ENCODE measurements at places on chromosomes 4 and X.

DNA sequence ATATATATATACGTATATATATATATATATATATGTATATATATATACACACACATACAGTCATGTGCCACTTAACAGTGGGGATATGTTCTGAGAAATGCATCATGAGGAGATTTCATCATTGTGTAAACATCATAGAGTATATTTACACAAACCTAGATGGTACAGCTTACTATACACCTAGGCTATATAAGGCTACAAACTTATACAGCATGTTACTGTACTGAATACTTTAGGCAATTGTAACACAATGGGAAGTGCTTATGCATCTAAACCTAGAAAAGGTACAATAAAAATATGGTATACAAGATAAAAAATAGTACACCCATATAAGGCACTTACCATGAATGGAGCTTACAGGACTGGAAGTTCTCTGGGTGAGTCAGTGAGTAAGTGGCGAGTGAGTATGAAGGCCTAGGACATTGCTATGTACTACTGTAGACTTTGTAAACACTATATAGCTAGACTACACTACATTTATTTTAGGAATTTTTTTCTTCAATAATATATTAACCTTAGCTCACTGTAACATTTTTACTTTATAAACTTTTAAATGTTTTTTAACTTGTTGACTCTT is 13.2 kb upstream of the CCSER1 start:
- no peak for DNase-seq

- no peak for DNase-seq
These were observed 43.1 kb upstream of the FHDC1 start for GRCh38 chr4:152892974-152893373.

GRCh38 chrX:9055354-9055753 is 21.4 kb upstream of the FAM9B start:
- no peak for DNase-seq

GRCh38 chr4:141132709-141133145 is 542 bp downstream of the RNF150 start:
- peak; percentile 44 for DNase-seq

DNA sequence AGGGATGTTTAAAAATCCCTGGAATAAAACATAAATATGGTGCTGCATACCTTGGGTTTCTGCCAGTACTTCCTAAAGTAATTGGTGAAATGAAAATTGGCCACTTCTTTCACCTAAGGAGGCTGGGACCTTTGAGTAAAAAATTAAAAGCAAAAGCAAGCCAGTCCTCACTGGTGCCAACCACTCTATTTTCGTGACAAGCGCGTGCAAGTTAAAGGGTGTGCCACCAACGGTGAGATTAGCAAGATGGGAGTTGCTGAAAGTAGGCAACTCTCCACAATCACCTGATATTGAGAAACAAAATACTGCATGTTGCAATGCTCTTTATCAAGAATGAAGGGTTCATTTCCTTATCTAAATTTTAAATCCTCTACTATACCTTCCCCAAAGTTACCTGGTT is 19.7 kb upstream of the RTL9 start:
- DNase-seq, result no peak

DNA sequence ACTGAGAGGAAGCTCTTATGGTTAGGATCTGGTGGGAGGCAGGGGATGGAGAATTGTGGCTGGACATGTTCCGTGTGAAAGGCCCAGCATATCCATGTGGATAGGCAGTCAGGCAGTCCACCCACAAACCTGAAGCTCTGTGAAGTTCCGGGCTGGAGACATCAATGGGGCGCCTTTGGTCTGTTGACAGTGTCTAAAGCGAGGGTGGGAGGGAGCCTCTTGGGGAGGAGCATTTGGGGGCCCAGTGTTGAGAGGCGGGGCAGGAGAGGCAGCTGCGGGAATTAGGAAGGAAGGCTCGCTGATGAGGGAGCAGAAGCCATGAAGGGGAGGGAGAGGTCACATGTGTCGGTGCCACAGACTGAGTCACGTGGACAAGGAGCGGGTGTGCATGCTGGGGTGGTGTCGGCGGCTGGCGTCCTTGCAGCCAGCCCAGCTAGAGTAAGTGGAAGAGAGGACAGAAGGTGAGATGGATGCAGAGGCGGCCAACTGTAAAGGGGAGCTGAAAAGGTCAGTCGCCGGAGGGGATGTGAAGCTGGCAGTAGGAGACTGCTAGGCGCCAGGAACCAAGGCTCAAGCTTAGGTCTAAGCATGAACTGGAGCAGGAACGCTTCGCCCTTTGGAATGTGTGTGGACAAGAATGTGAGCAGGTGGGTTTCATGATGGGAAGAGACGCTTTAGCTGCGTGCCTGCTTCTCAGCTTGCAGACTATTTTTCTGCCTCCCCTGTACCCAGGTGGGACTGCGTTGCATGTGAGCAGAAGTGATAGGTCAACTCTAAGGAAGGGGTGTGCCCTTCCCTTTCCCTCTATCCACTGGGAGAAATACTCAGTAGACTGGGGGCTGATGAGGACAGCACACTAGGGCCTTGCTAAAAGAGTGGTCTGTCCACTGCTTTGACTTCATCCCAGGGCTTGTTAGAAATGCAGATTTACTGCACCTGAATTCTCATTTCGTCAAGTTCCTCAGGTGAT is 44.0 kb upstream of the TLR2 start:
- DNase-seq, result no peak

GRCh38 chr4:81723019-81723884 is 251.5 kb upstream of the RASGEF1B start:
- DNase-seq, result no peak

GRCh38 chr4:170109586-170110284 is 20.0 kb upstream of the AADAT start:
- peak; percentile 81 for DNase-seq

DNA sequence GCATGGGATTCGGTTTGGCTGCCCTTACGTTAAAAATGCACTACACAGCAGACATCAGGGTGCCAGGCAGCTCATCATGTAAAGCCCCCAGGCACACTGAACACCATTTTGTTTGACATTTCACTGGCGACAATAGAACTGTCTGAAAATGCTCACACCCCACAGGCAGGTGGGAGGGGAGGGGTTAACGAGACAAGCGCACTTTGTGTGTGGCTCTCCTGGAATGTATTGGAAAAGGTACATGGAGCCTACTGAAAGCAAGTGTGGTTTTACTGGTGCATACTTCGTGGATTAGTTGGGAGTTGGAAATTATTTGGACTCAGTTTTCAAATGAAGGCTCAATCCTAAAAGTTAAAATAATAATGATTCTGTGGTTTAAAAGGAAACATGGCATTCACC is 31.6 kb upstream of the PPARGC1A start:
- DNase-seq, result no peak

DNA sequence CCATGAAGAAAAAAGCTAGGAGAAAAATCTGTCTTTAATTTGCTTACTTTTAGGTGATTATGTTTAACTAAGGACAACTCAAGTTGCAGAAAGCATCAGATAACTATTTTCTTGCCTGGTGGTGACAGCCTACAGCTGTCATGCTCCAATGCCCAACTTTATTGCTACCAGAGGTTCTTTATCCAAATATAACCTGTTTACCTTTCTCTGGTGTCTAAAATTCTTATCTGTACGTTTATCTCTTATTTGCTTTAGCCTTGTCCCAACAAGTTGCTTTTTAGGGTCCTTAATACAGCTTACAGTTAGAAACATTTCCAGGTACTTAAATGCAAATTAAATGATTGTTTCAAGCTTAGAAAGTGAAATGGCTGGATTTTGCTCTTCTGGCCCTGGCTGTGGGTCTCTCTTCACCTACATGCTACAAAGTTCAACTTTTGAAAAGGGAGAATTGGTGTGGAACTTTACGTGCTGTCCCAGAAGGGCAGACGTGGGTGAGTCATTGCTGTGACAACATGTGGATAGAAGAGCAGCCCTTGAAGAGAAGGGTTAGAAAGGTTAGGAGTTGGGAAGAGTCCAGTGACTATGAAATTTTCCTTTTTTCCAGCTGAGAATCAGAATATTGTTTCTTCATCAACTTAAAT is 60.7 kb downstream of the HPGD start:
- DNase-seq, result no peak
